ENCODE measurements at places on chromosomes 7 and 10.

DNA sequence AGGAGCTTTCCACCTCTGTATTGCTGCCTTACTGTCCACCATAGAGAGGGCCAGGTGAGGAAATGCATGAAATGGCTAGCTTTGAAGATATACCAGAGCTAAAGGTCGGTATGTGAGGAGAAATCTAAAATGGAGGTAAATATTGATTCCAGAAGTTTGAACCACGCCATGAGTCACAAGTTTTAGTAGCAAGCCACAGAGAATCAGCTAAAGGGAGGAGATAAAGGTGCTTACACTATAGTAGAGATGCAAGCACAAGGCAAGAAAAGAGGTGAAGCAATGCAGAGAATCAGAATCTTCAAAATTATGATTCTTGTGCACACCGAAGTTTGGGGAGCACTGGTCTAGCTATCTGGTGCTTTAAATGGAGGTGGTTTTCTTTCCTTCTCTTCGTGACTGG is 3.0 kb upstream of the GSAP start:
- DNase-seq = peak; percentile 6

- no peak for DNase-seq
These were observed 140.5 kb downstream of the HBP1 start for GRCh38 chr7:107309296-107309695.

DNA sequence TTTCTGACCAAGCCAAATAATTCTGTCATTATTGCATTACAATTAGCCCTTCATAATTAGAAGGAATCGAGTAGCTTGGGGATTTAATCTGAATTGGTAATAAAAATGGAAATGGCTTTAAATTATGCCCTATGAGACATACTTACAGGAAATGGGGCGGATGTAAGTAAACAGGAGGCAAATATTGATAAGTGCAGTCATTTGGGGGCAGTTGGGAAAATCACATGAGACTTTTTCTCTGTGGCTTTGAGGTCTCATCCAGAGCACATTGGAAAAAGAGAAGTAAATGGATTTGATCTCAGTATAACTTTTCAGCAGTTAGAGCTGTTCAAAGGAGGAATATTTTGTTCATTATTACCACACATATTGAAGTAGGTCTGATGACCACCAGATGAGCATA is 307.8 kb upstream of the POM121L12 start:
- no peak for DNase-seq

- DNase-seq = no peak
These were observed 468.4 kb downstream of the TCERG1L start for GRCh38 chr10:130843051-130843653.

DNA sequence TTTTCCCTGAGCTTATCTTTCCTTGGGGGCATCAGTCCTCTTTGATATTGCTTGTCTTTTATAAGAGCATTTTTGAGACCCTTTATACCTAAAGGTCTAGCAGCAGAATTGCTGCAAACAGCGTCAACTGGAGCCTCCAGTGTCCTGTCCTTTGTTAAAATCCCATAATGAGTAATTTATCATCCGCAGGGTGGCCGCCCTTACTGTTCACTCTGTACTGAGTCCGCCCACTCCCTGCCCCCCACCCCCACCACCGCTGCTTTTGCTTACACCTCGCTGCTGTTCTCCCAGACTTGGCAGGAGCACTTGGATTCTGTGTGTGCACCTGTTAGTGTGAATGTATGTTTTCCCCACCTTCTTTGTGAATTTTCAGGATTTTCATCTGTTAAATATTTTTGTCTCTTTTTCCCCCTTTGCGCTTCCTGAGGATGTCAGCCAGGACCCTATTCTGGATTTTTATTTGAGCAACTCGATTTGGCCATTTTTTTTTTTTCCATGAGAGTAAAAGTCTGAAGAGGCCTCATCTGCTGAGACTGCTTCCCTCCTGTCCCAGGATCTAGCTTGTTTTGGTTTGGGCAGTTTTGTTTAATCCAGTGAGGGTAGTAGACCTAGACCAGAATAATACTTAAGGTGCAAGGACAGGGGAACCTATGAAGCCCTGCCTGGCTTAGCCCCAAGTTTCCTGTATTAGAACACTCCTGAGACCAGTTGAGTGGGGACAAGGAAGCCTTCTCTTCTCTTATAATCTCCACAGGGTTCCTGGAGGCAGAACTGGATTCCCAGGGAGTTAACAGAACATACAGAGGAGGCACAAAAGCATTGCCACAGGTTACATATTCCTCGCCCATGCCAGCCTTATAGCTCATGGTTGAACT is 8.2 kb downstream of the AGFG2 start:
- no peak for DNase-seq

All from activated naive CD8-positive, alpha-beta T cell treated with anti-CD3 and anti-CD28 coated beads for 36 hours (primary cell).